ENCODE measurements at places on chromosomes 16 and 17.

GRCh38 chr16:86568677-86569623, 2.3 kb downstream of the FOXC2 start:
- DNase-seq = no peak

GRCh38 chr17:29163563-29163962, 16.6 kb downstream of the MYO18A start:
- no peak for DNase-seq

DNA sequence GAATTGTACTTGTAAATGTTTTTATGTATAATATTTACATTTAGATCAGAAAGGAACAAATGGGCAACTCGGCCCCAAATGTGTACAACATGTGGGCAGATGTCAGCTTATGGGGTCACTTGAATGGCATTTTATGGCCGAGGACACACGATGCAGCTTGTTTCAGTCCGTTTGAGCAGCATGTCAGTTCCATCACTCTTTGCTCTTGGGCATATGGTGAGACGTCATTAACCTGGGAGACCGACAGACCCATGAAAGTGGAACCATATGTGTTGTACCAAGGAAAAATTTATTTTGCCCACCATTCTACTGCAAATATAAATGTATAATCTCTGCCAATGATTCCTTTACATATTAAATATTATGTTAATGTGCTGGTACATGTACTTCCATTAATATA, 561.9 kb upstream of the SOX9 start:
- DNase-seq = no peak

DNA sequence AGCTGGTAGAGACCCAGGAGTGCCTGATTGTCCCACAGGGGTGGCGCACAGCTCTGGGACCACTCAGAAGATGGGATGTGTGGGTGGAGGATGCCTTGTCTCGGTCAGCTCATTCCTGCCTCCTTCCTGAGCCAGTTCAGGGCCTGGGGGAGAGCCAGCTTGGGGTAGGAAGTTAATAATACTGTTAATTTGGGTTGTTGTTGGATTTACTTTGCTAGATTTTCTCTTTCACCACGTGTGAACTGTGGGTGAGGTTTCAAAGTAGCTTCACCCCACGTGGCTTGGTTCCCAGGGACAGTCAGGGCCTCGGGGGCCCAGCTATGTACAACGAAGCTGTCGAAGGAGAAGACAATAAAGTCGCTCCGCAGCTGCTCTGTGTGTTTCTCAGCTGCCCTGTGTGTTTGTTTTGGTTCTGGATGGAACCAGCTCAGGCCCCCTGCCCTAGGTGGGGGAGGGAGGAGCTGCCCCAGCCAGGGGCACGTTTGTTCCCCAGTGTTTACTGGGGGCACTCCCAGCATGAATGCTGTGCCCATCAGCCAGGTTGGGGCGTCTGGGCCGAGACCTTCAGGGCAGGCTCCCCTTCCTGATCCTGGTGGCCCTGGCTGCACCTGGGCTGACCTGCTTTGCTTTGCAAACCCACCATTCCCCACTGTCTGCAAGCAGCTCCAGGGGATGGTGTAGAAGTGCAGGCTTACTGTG, 2.3 kb downstream of the NUDT16L1 start:
- no peak for DNase-seq

GRCh38 chr16:78896280-78896679, 704.3 kb downstream of the MAF start:
- no peak for DNase-seq

DNA sequence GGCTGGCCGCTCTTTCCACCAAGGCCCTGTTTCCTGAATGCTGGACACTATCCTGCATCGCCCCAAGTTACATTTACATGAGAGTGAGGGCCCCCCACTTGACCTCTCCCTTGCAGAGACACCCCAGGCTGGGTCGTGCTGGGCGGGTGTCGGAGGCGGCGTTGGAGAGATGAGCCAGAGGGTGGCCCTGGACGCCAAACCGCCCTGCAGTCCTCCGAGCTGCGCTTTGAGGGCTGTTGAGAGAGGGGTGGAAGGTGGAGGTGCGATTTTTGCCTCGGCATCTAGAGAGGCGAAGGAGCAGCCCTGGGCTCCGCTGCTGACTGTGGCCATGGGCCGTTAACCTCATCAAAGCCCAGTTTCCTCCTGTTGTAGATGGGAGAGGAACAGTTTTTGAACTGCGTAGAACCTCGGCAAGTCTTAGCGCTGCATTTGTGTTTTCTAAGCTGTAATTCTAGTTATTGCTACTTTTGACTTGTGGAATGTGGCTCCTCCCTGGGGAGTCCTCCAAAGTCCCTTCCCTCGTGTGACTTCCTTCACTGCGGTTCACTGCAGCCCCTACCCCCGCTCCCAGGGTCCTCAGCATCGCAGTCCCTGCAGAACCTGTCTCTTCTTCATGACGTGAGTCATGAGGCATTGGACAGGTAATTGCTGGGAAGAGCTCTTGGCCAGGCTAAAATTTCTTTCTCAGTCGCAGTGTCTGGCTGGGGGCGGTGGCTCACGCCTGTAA, 986 bp upstream of the ELOB start:
- no peak for DNase-seq

- DNase-seq = no peak
These were observed 358 bp downstream of the CHRNE start for GRCh38 chr17:4902540-4902939.

DNA sequence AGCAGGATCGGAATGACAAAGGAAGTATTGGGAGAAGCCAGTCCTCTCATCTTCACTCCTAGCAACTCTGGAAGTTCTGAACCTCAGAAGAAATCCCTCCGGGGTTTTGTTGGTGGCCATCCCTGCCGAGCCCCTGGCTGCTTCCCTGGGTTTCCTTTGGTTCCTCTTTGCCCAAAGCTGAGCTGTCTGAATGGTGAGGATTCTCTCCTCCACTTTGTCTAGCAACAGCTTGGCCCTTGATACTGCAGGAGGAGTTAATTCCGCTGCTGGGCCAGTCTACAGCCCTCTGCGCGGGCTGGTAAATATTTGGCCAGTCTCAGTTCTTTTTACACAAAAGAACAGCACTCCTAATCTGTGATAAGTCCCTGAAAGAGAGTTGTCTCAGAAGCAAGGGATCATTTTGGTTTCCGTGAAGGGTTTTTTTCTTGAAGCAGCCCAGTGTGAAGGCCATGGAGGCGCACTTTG, 170.9 kb downstream of the RAB11FIP4 start:
- no peak for DNase-seq

DNA sequence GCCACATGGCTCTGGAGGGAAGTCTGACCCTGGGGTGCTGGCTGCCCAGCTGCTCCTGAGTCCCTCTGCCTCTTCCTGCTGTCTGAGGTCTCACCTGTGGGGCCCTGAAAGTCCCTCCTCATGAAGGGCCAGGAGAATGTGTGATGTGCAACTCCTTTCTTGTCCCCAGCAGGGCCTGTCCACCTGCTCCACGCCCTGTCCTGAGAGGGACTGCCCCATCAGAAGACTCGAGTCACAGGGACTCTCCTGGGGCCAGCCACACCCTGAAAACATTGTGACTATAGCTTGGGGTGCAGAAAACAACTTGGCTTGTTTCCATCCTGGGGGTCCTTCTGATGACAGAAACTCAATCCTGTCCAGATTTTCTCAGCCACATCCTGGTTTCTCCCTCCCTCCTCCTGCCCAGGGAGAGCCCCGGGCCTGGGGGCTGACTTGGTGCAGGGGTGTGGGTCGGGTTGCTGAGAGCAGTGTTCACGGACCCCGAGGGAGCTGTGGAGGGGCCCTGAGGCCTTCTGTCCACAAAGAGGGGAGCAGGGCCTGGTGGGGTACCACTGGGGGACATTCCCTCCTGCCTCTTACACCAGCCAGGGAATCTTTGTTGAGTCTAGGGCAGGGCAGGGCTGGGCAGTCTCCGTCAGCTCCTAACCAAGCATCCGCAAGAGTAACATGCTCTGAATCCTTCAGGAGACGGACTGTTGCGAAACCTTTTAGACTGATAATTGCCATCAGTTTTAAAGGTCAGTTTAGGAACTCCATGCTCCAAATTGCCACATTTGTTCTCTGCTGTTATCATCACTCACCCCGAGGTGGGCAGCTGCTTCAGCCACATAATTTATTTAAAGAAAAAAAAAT, 45.9 kb downstream of the NT5M start:
- no peak for DNase-seq

- DNase-seq = no peak
These were observed 137.9 kb upstream of the ZKSCAN2 start for GRCh38 chr16:25395528-25395927.

GRCh38 chr16:54510685-54511221, 224.2 kb upstream of the IRX3 start:
- no peak for DNase-seq

GRCh38 chr17:65086465-65086864, 29.9 kb upstream of the GNA13 start:
- no peak for DNase-seq

DNA sequence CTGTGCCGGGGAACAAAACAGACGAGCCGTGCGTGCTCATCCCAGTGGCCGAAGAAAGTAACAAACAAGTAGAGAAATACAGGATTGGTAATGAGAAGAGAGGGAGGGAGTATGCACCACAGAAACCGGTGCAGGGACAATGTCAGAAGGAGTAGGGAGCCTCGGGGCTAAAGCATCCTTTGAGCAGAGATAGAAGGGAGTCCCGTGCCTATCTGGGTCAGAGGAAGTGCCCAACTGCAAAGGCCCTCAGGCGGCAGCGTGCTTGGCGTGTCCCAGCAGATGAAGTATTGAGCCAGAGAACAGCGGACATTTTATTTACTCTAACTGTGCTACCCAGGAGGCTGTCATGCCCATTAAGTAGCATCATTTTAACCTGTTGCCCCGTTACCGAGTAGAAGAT, 114.9 kb upstream of the CACNG5 start:
- DNase-seq = no peak

DNA sequence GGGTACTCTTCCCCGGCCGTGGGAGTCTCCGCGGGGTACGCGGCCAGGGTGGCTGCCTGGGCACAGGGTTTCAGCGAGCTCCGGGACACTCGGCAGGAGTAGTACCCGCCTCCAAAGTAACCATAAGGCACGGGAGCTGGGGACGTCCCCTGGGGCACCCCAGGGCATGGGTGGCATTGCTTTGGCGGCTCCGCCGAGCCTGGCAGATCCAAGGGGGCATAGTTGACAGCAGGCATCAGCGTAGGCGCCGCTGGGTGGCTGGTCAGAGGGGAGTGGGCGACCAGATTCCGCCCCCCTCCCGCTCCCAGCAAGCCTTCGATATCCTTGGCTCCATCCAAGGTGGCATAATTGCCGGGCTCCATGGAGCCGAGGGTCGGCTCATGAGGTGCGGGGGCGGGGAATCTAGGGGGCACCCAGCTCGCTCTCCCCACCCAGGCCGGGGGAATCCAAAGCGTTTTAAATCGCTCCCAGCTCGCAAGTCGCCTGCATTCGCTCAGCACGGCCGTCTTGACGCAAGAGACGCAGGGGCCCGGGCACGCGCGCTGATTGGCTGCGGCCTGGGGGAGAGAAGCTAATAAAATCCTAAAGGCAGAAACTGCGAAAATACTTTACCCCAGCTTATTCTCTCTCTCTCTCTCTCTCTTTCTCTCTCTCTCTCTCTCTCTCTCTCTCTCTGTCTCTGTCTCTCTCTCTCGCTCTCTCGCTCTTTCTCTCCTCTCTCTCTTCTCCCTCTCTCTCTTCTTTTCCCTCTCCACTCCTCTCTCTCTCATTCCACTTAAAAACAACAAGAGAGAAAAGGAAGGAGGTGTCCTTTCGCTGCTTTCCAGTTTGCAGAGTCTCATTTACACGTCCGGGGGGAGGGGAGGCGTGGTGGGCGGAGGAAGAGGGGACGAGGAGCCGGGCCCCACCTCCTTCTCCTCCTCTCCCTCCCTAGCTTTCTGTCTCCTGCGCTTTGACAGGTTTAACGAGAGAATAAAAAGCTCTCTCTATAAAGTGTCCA, at the start of gene HOXB13:
Gene HOXB13 (minus strand): TSS at position 519 of the 1,000 bp plus-strand sequence. CDS start 157 bp downstream, at position 362.
- DNase-seq = no peak

- DNase-seq = no peak
These were observed 71.6 kb downstream of the CDK5R1 start for GRCh38 chr17:32558326-32558955.

GRCh38 chr17:17628388-17629008, 37.0 kb upstream of the PEMT start:
- no peak for DNase-seq

DNA sequence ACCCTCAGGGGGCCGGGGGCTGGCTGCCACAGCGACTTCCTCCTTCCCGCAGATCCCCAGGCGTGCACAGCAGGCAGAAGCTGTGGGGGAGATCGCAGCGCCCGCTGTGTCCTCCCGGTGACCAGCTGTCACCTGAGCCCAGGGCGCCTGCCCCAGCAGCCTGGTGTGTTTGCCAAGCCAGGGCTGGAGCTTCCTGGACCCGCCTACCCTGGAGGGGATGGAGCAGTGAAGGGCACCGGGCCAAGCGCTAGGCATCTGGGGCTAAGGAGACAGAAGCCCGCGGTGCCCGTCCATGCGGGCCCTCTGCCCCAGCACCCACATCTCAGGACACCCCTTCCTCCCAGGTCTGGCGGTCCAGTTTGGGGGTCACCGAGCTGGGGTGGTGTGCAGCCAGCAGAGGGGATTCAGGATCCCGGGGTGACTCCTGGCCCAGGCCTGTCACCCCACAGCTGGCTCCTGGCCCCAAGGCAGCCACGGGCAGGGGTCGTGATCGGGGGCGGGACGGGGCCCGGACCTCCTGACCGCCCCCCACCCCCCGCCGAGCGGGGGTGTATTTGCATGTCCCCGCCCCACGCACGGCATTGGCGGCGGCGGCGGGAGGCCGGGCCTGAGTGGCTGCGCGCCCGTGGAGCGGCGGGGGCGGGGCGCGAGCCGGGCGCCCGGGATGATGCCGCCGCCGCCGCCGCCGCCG, at the start of gene RAB26:
Gene RAB26 (plus strand): TSS at position 645 of the 691 bp plus-strand sequence. CDS start 159 bp downstream, outside the sequence.
- DNase-seq = no peak

- DNase-seq = no peak
These were observed 20.3 kb downstream of the RAB11FIP4 start for GRCh38 chr17:31411707-31412285.

- DNase-seq = no peak
These were observed 361.0 kb upstream of the PMFBP1 start for GRCh38 chr16:72532906-72533410.

- no peak for DNase-seq
These were observed 60.2 kb downstream of the PIGL start for GRCh38 chr17:16277163-16277562.

DNA sequence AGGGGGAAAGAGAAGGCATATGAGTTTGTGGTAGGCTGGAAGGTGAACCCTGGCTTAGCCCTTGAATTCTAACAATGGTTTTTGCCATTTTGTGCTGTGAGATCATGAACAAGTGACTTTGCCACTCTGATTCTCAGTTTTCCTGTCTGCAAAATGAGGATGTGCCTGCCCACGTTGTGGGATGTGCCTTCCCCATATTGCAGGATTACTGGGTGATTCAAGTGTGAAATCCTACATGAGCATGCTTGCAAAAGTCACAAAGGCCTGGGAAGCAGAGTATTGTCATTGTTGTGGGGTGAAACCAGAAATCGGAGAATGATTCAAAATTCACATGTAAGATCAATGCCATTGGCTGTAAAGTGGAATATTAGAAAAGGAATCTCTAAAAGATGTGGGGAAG, 28.6 kb upstream of the TVP23A start:
- DNase-seq = no peak

- no peak for DNase-seq
These were observed 38.3 kb upstream of the AKAP1 start for GRCh38 chr17:57046749-57047148.

Measured in GM12892 (cell line).